ENCODE measurements at places on chromosomes 2 and 18. TPM values are rescaled to one million over a fixed set of nuclear protein-coding genes. Genes with fewer than 3 reads are reported as not detected.

The HOXD13 gene
- not detected for total RNA-seq

The MGAT4A gene
- total RNA-seq: 23.1 TPM

DNA sequence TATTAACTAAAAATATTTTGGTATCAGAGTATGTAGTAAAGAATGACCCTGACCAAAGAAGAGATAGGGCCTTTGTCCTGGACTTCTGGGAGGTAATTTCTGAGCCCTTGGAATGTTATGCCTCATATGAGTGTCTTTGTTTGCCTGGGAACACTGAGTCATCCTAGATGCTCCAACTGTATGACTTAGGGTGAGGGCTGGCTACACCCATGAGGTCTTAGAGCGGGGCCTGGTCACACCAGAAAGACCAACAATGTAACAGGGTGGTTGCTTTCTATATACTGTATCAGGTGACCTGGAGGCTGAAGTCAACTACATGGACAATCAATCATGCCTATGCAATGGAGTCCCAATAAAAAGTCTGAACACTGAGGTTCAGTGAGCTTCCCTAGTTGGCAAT lies 253.1 kb downstream of the MBD2 start:
- H3K27ac ChIP-seq: no peak overlapping the region
- no peak overlapping the region for H3K4me3 ChIP-seq
- H3K4me1 ChIP-seq: no peaks in the 10 kb centered on the region
- DNase-seq: no peak
- no peaks in the 10 kb centered on the region for H3K36me3 ChIP-seq

DNA sequence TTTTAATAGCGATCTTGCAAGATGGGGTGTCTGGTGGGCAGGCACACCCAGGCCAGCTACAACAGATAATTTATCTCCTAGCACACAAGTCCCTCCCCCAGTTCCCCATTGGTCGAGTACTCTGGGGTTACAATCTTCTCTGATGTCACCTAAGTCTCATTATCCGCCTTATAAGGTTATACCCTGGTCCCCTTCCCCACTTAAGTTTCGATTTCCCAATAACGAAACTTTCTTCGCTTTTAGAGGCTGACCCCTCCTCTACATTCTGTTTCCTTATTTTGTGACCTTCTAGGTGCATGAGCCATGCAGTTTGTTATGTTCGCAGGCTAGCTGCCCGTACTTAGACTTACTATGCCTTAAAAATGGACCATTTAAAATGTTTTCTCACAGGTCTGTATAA lies 180.1 kb downstream of the CAPN13 start:
- no peaks in the 10 kb centered on the region for H3K36me3 ChIP-seq
- peaks cover 25% of the 10 kb centered on the region for H3K4me1 ChIP-seq
- H3K27ac ChIP-seq: no peak overlapping the region
- H3K27me3 ChIP-seq: no peaks in the 10 kb centered on the region

DNA sequence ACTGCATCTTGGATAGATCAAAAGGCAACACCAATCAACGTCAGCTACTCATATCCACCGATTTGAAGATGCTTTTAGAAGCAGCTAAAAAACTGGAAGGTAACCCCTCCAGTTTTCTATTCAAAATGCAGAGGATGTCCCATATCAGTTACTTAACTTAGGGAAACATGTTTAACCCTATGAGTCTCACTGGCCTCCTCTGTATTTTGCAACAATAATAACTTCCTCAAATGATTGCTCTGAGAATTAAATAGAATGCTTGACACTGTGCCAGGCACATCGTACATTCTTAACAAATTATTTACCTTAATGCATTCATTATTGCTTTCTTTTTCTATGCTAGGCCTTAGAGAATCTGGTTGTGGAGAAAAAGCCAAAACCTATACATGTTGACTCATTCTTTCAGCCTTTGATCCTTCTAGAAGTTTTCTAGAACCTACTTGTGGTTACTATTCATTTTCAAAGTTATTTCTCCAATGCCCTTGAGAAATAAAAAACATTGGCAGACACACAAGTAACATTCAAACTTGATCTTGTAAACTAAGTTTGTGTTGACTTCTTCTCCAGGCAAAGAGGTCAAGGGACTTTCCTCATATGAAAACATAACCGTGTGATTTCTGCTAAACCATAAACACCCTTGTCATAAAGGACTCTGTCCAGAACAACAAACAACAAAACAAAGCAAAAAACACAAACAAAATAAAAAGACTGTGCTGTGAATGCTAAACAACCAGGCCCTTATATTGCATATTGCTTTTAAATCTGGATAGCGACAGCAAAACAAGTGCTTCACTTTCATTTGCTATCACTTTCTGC lies 4.6 kb downstream of the DOCK10 start:
- H3K4me3 ChIP-seq: peak overlapping the region; percentile 96
- peak overlapping the region; percentile 99 for H3K27ac ChIP-seq
- DNase-seq: no peak
- no peaks in the 10 kb centered on the region for H3K27me3 ChIP-seq
- H3K36me3 ChIP-seq: peaks cover 41% of the 10 kb centered on the region

- H3K27ac ChIP-seq: no peak overlapping the region
- DNase-seq: no peak
- H3K4me3 ChIP-seq: no peak overlapping the region
- H3K36me3 ChIP-seq: no peaks in the 10 kb centered on the region
Measured at GRCh38 chr2:71830497-71831192, 317.0 kb downstream of the CYP26B1 start.

- H3K27ac ChIP-seq: no peak overlapping the region
- peaks cover 34% of the 10 kb centered on the region for H3K36me3 ChIP-seq
- H3K4me1 ChIP-seq: peaks cover 43% of the 10 kb centered on the region
- no peak for DNase-seq
- H3K27me3 ChIP-seq: no peaks in the 10 kb centered on the region
Measured at GRCh38 chr2:238444242-238444641, 17.5 kb downstream of the ASB1 start.
